ENCODE measurements at places on chromosomes 3 and 15. TPM values are rescaled to one million over a fixed set of nuclear protein-coding genes. Genes with fewer than 3 reads are reported as not detected.

DNA sequence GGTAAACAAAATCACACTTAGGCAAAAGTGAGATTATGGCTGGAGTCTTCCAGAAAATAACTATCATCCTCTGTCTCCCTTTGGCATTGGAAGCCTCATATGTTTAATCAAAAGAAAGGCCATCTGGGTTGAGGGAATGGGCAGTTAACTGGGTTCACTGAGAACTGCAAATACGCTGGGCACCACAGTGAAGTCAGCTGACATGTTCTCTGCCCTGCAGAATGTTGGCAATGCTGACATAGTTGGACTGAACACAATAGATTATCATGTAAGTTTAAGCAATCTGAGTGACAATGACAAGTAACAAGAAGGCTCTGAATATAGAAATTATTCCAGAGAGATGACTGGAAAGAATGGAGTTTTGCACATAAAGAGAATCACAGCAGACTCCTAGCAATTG lies 43.8 kb upstream of the SLC25A26 start:
- no peak for DNase-seq

DNA sequence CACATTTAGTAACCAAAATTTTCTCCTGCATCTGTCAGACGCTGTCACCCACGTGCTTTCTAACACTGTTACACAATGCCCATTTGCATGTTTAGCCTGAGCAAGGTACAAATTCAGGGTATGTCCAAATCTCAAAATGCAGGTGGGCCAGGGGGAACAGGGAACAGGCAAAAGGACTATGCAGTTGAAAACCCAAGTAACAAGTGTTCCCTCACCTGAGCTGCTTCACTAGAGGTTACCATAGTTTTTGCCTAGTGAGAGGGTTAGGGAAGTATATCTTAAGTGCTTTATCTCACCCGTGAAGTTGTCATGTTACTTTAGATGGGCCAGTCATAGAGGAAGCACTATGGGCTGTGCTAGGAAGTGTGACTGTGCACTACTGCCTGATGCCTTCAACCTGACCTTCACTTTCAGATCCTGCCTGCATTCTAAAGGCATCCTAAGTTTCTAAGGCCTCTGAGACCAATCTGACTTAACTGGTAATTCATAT lies 6.0 kb upstream of the TMEM87A start:
- DNase-seq = no peak

- DNase-seq = no peak
Observed at GRCh38 chr3:30225021-30225420, 381.4 kb upstream of the TGFBR2 start.

GRCh38 chr3:151371526-151371925 lies 13.0 kb downstream of the P2RY12 start:
- no peak for DNase-seq

- peak; percentile 40 for DNase-seq
Observed at GRCh38 chr15:83064859-83065258, 2.2 kb downstream of the BTBD1 start.

GRCh38 chr3:11005686-11006256 lies 13.2 kb downstream of the SLC6A1 start:
- DNase-seq = no peak

DNA sequence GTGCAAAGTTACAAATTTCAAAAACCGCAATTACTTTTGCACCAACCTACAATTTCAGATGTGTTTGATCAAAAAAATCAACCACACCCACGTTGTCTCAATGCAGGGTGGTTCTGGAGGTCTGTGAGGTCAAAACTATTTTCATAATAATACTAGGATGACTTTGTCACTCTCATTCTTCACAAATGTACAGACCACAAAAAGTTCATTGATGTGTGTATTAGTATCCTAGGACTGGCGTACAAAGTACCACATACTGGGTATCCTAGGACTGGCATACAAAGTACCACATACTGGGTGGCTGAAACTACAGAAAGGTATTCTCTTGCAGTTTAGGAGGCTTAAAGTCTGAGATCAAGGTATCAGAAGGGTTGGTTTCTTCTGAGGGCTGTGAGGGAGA lies 13.0 kb downstream of the SUCLG2 start:
- DNase-seq = no peak

- DNase-seq = peak; percentile 89
Observed at GRCh38 chr3:100992231-100993012, 799 bp downstream of the ABI3BP start.

- DNase-seq = no peak
Observed at GRCh38 chr3:105862217-105862616, 6.6 kb downstream of the CBLB start.

DNA sequence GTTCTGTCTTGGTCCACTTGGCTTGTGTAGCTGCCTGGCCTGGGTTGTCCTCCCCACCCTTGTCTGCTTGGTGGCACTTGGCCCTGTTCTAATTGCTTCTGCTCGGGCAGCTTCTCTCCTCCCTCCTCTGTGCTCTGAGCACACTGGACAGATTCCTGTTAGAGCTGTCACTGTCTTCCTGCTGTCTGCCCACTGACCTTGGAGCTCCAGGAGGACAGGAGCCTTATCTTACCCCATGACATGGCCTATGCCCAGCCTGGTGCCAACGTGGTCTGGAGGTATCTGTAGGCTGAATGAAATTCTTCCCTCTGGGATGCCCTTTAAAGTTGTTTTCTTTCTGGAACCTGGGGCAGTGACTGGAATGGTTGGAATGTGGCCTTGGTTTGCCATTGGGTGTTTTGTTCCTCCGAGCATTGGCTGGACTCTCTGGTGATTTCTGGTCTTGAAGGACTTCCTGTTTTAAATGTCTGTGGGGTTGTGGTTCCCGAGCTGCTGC lies 94.1 kb downstream of the FAM43A start:
- no peak for DNase-seq

GRCh38 chr3:127254730-127255129 lies 33.1 kb downstream of the PRR20G start:
- DNase-seq = no peak

DNA sequence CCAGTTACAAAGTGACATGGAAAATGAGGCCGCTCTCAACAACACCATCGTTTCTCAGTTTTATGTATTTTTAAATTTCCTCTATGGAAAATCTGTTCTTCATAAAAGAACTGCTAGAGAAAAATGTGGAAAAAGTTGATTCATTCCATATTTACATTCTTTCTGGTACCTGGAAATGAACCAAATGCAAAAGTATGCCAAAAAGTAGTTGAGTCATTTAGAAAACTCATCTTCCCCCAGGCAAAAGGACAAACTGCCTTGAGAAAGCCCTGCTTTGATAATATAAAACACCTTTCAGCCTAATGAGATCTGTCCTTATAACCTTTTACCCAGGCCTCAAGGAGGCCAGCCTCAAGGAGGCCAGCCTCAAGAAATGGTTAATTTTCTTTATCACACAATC lies 283.0 kb upstream of the VEPH1 start:
- DNase-seq = peak; percentile 13

DNA sequence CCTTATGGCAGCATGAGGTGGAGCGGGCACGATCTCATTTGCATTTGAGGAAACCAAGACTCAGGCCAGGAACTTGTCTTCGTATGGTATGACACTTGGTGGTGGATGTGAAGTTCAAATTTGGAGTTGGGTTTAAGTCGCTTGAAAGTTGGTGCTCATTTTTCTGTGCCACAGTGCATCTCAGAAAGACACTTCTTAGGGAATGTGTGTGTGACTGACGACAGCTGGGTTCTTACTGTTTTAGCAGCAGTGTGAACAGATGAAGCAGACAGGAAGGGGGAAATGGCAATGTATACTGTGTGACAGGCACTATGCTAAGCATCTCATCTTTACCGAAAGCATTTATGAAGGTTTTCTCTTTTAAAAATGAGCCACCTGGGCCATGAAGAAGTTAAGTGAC lies 75.4 kb downstream of the SEC22A start:
- DNase-seq = peak; percentile 45

DNA sequence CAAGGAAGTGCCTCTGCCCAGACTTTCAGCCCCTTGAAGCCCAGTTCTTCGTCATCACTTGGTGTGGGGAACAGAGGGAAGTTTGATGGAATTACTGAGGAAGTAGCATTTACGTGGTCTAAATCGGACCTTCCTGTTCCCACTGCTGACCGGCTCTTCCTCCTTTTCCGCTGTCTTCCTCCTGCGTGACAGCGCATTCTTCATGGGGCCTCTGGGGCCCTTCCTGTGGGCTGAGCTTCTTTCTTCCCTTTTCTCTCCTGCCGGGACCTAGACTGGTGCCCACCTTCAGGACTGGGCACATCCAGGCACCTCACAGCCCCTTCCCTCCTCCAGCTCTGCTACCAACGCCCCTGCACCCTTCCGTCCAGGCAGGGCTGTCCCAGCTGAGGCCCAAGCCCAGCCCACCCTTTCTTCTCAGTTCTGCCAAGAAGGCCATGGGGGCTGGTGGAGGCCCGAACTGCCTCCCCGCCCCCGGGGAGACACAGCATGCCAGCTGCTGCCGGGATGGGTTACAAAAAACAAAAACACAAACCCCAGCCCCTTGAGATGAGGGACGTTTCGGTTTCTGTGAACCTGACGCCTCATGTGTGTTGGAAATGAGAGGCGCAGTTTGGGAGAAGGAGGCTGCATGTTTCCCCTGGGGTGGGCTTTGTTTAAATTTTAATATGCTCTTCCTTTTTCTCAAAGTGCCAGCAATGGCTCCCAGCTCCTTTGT lies 19.1 kb downstream of the ZNF710 start:
- peak; percentile 41 for DNase-seq

DNA sequence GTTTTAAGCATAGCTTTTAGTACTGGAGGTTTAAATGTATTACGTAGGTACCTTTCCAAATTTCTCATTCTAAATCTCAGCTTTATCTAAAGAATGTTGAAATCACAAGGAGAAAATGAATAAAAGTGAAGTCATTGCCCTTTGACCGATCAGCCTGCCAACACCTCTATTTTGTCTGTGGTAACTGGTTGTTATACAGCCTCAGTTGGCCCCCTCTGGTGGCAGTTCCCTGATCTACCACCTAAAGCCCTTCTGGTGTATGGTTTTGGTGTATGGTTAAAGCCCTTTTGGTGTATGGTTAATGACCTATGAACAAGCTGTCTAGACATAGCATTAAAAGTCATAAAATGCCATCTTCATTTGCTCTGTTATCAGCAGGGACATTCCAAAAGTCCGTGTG lies 378.2 kb upstream of the AZI2 start:
- peak; percentile 22 for DNase-seq

- DNase-seq = no peak
Observed at GRCh38 chr3:152849996-152850578, 15.2 kb downstream of the P2RY1 start.

- DNase-seq = no peak
Observed at GRCh38 chr3:165748094-165748493, 89.1 kb downstream of the BCHE start.

GRCh38 chr3:110625201-110625747 lies 446.3 kb upstream of the NECTIN3 start:
- peak; percentile 86 for DNase-seq

- DNase-seq = no peak
Observed at GRCh38 chr3:128285967-128286321, 132.7 kb downstream of the EEFSEC start.

GRCh38 chr3:36965440-36965839 lies 20.6 kb upstream of the TRANK1 start:
- DNase-seq = peak; percentile 90

GRCh38 chr15:69403594-69403993 lies 10.6 kb upstream of the KIF23 start:
- DNase-seq = peak; percentile 26

GRCh38 chr3:5116538-5116937 lies 5.6 kb upstream of the ARL8B start:
- DNase-seq = no peak

DNA sequence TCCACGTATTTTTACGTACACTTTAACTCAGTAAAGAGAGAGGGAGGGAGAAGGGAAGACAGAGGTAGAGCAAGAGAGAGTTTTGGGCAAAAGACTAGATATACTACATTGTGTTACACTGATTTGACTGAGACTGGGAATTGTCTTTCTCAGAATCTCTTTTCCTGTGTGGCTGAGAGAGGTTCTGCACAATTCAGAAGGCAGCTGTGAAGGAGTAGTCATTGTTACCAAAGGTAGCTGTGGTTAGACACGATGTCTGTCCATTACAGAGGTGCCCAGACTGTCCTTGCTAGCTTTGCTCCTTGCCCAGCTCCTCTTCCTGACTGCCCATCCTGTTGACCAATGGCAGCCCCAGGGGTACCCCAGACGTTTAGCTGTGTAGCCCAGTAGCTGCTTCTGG lies 577.5 kb upstream of the CBLB start:
- DNase-seq = no peak

GRCh38 chr3:184608209-184608608 lies 46.6 kb downstream of the EPHB3 start:
- no peak for DNase-seq

DNA sequence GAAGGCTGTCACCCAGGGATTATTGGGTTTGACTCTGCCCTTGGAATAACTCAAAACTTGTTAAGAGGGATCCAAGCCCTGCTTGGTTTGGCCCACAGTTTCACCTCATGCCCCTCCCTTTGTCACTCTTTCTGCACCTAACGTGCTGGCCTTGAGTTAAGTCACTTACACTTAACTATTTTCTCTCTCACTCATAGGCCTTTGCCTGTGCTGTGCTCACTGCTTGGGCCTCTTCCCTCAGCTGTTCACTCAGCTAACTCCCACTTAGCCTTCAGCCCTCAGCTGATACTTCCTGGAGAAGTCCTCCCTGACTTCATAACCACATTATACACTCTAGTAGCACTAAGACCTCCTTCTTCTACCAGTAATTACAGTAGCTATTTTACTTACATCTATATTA lies 133.3 kb downstream of the CMSS1 start:
- DNase-seq = no peak

- DNase-seq = no peak
Observed at GRCh38 chr3:110773413-110773954, 298.1 kb upstream of the NECTIN3 start.

- DNase-seq = no peak
Observed at GRCh38 chr3:27287052-27287451, 82.1 kb downstream of the NEK10 start.

- DNase-seq = peak; percentile 87
Observed at GRCh38 chr3:11600501-11601282, 43.0 kb downstream of the VGLL4 start.

- DNase-seq = no peak
Observed at GRCh38 chr15:67564968-67565345, 22.5 kb downstream of the MAP2K5 start.

GRCh38 chr3:178120367-178120766 lies 415.9 kb upstream of the KCNMB2 start:
- DNase-seq = no peak

GRCh38 chr3:123593381-123593780 lies 8.5 kb upstream of the HACD2 start:
- DNase-seq = no peak

Gene MKRN2OS
- polyA plus RNA-seq = 1.3 TPM

Gene SLC38A3
- polyA plus RNA-seq = 0.08 TPM

Gene EXD1
- polyA plus RNA-seq = 0.05 TPM

Gene PHLDB2
- polyA plus RNA-seq = 14.4 TPM

Gene UNC13C
- polyA plus RNA-seq = 0.05 TPM

Gene LRRC49
- 5.6 TPM for polyA plus RNA-seq

Gene TOPAZ1
- polyA plus RNA-seq = not detected

Gene TBL1XR1
- polyA plus RNA-seq = 24.1 TPM

Gene WDR49
- polyA plus RNA-seq = 1.4 TPM

Gene PLA1A
- polyA plus RNA-seq = 5.9 TPM

Gene FILIP1L
- polyA plus RNA-seq = 17.3 TPM

Gene FETUB
- polyA plus RNA-seq = not detected

Gene FEZF2
- not detected for polyA plus RNA-seq

Gene GOLGA8G
- polyA plus RNA-seq = not detected

Gene CCR8
- polyA plus RNA-seq = not detected

Gene CD86
- polyA plus RNA-seq = 10.5 TPM

Gene CCDC174
- 11.7 TPM for polyA plus RNA-seq

Gene POC1A
- polyA plus RNA-seq = 4.1 TPM
